ENCODE measurements at places on chromosomes 1 and 21.

DNA sequence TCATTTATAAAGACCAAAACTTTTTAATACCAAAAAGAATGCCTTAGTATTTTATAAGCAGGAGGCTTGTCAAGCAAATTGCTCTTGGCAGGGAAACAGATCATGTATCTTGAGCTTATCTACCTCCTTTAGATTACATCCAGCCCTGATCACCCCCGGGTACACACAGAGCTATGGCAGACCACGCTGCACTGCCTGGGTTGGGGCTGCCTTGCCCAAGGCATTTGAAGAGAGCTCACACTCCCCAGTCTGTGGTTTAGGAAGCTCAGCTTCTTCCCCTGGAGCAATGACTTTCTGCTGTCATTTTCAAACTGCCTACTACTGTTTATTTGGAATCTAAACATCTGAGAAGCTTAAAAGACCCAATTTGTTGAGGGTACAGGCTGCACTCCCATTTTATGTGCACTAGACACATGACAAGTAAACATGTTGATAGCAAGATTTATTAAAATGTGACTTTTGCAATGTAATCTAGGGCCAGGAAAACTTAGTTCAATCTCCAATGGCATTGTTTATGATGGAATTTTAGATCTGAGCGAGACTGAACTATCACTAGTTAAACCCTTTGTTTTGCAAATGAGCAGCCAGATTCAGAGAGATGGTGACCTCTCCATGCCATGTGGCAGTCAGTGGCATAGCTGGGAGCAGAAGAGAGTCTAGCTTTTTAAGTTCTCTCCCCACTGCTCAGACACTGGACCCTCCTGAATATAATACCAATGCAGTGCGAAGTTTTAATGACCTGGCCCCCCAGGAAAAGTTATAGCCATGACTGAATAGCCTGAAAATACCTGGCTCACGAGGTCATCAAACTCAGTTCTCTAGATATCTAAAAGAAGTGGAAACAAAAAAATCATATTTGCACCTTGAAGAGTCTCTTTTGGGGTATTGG is 214.9 kb downstream of the HLX start:
- DNase-seq: no peak

DNA sequence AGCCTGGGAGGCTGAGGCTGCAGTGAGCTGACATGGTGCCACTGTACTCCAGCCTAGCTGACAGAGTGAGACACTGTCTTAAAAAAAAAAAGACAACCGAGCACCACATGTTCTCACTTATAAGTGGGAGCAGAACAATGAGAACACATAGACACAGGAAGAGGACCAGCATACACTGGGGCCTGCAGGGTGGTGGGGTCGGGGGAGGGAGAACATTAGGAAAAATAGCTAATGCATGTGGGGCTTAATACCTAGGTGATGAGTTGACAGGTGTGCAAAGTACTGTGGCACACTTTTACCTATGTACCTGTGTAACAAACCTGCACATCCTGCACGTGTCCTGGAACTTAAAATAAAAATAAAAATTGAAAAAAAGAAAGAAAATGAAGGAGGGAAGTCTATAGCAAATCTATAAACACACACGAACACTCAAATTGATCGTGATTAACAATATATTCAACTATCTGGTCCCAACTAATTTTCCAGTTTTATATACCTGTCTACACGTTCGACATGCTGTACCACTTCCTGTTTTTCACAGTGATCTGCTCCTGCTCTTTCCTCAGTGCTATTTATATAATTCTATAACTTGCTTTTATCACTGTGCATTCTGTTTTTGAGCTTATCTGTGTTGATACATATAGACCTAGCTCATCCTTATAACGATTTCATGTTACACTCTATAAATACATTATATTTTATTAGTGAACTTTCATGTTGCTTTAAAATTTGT is 27.2 kb downstream of the AK5 start:
- no peak for DNase-seq

DNA sequence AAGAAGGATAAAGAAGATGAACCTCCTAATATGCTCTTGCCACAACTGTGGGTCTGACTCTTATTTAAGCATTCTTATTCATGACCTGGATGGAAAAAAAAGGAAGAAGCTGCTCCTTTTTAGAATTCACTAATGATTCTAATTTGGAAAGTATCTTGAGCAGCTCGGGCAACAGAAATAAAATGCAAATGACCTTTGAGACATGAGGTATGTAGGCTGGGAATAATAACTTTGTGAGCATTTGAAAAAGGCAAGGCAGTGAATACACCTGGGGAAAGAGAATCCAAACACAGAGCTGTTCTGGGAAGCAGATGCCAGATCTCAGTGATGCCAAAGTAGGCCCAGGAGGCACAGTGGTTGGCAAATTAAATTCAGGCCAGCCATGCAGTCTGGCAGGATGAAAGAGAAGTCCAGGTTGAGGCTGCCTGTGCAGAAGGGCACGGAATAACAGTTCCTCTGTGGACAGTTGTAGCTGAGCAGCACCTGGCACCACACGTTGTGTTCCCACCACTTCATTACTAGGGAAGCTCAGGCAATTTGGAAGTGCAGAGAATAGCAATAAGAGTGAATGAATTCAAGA is 320.8 kb upstream of the ST6GALNAC5 start:
- no peak for DNase-seq

GRCh38 chr1:67689267-67690017 is 4.4 kb downstream of the GADD45A start:
- DNase-seq: no peak

DNA sequence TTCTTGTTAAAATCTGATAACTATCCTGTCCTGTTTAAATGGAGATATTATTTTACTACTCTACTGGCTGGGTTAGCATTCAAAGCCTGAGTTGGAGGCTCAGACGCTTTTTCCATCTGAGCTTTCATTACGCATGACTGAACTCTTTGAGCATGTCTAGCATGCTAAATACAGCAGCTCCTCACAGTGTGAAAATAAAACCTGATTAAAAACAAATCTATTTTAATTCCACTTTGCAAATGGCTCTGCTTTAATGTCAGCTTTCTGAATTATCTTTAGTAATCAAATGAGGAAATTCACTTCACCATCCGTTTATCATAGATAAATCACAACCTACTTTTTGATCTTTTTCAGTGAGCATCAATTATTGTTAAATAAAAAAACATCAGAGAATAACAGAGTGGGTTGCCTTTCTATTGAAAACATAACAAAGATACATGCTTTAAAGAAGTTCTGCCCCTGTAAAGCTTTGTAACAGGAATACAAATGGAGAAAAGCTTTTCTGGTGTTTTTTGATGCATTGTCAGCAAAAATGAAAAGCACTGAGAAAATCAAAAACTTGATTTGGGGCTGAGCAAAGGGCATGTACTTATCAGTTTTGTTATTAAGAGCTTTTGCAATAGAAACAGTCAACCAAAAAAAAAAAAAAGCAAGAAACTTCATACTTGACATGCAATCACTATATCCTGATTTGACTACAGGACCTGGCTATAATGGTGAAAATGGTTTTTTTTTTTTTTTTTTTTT is 3.5 kb upstream of the SPEN start:
- DNase-seq: no peak

GRCh38 chr1:70205071-70205433 is 327 bp downstream of the LRRC40 start:
- no peak for DNase-seq

- DNase-seq: no peak
These were observed 7.5 kb upstream of the DPT start for GRCh38 chr1:168736520-168736919.

- DNase-seq: no peak
These were observed 160.9 kb downstream of the SLC44A5 start for GRCh38 chr1:75449998-75450397.

DNA sequence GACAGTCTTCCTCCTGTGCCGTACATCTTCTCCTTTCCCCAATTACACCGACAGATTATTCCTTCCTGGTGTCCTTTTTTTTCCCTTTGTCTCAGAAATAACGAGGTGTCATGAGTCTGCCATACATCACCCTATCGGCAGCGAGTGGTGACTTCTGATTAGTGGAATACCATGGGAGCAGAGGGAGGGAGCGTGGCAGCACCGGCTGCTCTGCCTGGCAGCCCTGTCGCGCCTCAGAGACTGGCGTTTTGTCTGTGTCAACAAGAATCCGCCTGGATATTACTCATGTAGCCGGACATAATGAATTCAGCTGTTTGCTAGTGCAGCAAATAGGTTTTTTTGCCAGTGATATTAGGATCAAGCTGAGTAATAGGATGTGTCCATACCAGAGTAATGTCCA is 51.8 kb downstream of the UTP25 start:
- DNase-seq: peak; percentile 15

GRCh38 chr1:7389906-7390603 is 381.0 kb upstream of the VAMP3 start:
- no peak for DNase-seq

- no peak for DNase-seq
These were observed 131.9 kb upstream of the BEND5 start for GRCh38 chr1:48908606-48909005.

DNA sequence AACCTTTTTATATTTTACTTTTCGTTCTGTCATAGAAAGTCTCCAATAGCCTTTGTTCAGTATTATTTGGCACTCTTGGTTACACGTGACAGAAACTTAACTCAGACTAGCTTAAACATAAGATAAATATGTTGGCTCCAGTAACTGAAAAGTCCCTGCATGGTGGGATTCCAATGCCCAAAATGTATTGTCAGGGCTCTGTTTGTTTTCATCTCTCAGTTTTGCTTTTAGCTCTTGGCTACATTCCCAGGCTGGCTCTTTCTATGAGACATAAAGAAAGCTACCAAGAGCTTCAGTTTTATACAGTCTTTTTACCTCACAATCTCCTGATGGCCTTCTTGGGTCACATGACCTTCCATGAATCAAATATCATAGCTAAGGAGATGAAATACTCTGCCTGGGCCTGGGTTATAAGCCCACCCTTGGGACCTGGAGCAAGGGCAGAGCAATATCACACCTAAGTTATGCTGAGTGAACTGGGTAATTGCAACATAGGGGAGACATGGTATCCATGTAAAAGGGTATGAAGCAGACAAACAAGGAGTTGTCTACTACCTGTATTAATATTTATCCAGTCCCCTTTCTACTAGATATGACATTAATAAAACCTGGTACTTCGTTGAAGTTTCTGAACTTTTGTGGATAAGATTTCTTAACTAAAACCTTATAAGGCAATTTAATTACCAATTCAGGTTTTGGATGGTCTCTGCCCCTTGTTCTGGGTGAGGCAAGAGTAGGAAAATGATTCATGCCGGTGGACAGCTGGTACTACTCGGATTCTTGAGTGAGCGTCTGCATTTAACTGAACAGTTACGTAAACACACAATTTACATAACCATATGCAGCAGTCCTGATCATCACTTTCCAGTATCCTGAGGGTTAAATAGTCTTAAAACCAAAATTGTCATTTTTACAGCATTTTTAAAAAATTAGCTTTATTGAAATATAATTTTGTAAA is 442.3 kb downstream of the GPATCH2 start:
- DNase-seq: no peak

DNA sequence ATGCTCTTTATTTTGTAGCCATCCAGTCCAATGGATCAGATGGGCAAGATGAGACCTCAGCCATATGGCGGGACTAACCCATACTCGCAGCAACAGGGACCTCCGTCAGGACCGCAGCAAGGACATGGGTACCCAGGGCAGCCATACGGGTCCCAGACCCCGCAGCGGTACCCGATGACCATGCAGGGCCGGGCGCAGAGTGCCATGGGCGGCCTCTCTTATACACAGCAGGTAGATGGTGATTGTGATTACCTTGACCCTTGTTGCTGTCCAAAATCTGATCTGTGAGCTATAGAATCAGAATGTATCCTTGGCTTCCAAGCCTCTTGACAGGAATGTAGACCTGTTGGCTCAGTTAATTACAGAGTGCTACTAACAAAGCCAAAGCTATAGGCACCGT is 33.8 kb downstream of the ARID1A start:
- DNase-seq: no peak

DNA sequence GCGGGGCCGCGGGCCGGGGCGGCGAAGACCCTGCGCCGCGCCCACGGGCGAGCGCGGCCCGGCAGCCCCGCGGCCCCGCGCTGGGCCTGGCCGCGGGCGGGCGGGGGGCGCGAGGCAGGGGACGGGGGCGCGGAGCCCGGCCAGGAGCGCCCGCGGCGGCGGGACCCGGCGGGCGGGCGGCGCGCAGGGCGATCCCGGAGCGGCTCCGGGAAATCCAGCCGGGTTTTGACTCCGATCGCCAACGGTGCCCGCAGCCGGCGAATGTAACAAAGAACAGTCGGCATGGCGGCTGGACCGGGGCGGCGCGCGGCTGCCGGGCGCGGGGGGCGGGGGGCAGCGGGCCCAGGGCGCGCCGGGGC is 334 bp downstream of the PRDM15 start:
- DNase-seq: peak; percentile 76

Measured in substantia nigra (tissue), 51 donors.